GM23248 (cell line): ENCODE measurements at places on chromosomes 12 and 14. TPM values are rescaled to one million over a fixed set of nuclear protein-coding genes. Genes with fewer than 3 reads are reported as not detected.

The SLCO1B1 gene
- not detected in 2 replicates for total RNA-seq

GRCh38 chr14:50804181-50804721 is 26.7 kb downstream of the NIN start:
- H3K36me3 ChIP-seq: no peaks in the 10 kb centered on the region
- H3K27ac ChIP-seq: peak overlapping the region; percentile 67
- H3K4me1 ChIP-seq: peaks cover 52% of the 10 kb centered on the region
- peak; percentile 79 for DNase-seq
- H3K27me3 ChIP-seq: no peaks in the 10 kb centered on the region
- H3K4me3 ChIP-seq: peak overlapping the region; percentile 19; the same call in 1 of the 2 replicates

The ABCC9 gene
- 41.7 and 44.3 TPM in 2 replicates for total RNA-seq

The EIF2S1 gene
- total RNA-seq: 232 and 273 TPM in 2 replicates

GRCh38 chr14:82492157-82492556 is 958.5 kb upstream of the SEL1L start:
- no peaks in the 10 kb centered on the region for H3K36me3 ChIP-seq
- H3K4me1 ChIP-seq: no peaks in the 10 kb centered on the region
- H3K4me3 ChIP-seq: no peak overlapping the region

DNA sequence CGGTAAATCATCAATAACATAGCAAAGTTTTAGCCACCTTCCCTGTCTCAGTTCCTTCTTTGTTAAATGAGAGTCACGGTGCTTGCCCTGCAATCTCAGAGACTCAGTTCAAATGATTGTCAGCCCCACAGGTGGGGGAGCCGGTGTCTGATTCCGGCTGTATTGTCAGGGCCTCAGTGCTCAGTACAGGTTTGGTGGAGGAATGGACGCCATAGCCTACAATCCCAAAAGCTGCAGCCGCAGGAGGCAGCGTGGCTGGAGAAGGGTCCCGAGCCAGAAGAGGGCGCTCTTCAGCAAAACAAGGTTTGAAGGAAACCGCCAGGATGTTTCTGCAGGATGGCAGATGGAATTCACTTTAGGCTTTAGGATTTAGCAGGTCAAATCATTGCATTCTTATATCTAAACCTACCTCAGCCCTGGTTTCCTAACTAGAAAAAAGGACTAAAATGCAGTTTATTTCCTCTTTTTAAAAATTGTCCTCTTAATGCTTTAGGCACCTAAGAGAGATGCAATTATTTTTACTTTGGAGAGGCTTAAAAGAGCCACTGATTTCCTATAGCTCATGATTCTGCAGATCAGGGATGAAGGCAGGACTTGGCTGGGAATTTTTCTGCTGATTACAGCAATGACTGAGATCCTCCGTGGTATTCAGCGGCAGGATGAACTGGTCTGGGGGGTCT is 29.2 kb downstream of the FOS start:
- peaks cover 12% of the 10 kb centered on the region for H3K4me1 ChIP-seq
- H3K27me3 ChIP-seq: no peaks in the 10 kb centered on the region
- H3K27ac ChIP-seq: no peak overlapping the region
- no peaks in the 10 kb centered on the region for H3K36me3 ChIP-seq

- no peak for DNase-seq
- no peaks in the 10 kb centered on the region for H3K36me3 ChIP-seq
- H3K4me3 ChIP-seq: no peak overlapping the region
- H3K27me3 ChIP-seq: no peaks in the 10 kb centered on the region
- no peak overlapping the region for H3K27ac ChIP-seq
- H3K4me1 ChIP-seq: no peaks in the 10 kb centered on the region
These were observed 39.1 kb upstream of the USP15 start for GRCh38 chr12:62221107-62221506.

The SIX6 gene
- total RNA-seq: not detected in 2 replicates

- H3K27ac ChIP-seq: no peak overlapping the region
- H3K4me1 ChIP-seq: no peaks in the 10 kb centered on the region
- H3K4me3 ChIP-seq: no peak overlapping the region
- DNase-seq: peak; percentile 62
- H3K27me3 ChIP-seq: peaks cover 32% of the 10 kb centered on the region
- no peaks in the 10 kb centered on the region for H3K36me3 ChIP-seq
These were observed 203.7 kb downstream of the SPTSSA start for GRCh38 chr14:34258318-34258717.

DNA sequence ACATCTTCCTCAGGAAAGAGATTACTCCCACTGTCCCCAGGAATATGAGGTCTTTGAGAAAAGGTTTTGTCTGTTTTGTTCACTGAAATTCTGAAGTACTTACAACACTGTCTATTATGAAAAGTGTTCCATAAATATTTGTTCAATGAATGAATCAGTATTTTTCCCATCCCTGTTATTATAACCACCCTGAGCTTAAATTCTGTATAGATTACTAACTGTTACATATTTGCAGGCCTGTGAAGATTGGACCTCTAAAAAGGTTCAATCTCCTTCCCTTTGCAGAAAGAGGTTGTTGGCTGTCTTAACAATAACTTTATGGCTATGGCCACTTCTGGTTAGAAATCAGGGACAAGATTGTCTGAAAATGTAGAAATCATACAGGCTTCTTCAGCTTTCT is 174.5 kb upstream of the NPAS3 start:
- no peaks in the 10 kb centered on the region for H3K36me3 ChIP-seq
- no peaks in the 10 kb centered on the region for H3K27me3 ChIP-seq
- no peak overlapping the region for H3K27ac ChIP-seq
- no peak overlapping the region for H3K4me3 ChIP-seq
- DNase-seq: peak; percentile 10
- H3K4me1 ChIP-seq: peaks cover 16% of the 10 kb centered on the region

The COX8C gene
- not detected in 2 replicates for total RNA-seq

- DNase-seq: no peak
- H3K4me3 ChIP-seq: no peak overlapping the region
- H3K27ac ChIP-seq: no peak overlapping the region
- no peaks in the 10 kb centered on the region for H3K4me1 ChIP-seq
These were observed 36.5 kb downstream of the KCNMB4 start for GRCh38 chr12:70402597-70402996.
